GOT3 (cell line): ENCODE measurements at places on chromosomes 16 and 17.

DNA sequence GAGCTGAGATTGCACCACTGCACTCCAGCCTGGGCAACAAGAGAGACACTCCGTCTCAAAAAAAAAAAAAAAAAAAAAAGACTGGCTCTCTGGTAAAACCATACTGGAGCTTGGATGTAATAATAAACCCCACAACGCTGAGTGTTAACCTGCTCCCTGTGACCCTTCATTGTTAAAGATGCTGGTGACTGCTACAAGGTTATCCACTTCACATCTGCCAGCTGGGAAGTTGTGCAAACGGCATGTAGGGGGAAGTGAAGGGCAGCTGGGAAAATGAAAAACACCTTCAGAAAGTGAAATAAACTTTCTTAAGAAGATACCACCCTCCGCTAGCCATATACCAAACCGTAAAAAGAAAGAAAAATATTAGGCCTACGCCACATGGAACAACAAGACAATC is 131.0 kb upstream of the NUDT7 start:
- DNase-seq: no peak

DNA sequence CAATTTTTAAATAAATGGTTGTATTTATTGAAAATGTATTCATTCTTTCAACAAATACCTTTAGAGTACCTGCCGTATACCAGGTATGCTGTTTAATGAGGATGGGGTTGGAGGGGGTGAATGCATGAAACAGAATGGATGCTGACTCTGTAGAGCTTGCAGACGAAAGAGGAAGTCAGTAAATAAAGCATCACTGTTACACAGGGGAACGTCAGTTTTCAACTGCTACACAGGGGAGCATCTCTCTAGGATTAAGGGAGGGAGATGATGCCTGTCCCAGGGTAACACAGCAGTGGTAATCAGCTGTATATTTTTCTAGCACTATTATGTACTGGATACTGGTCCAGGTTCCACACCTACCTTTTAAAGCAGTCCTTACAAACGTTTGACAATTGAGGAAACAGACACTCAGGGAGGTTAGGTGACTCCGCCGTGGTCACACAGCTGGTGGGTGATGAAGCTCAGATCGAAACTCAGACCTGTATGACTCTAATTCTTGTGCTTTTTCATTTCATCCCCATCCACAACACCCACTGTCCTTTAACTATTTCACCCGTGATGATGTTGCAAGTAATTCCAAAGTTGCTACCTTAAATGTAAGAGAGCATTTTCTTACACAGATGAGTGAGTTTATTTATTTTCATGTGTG is 452.1 kb upstream of the HSBP1 start:
- DNase-seq: no peak

- no peak for DNase-seq
These were observed 651 bp upstream of the EIF1 start for GRCh38 chr17:41687828-41688640.

- no peak for DNase-seq
These were observed 1.6 kb downstream of the GALNS start for GRCh38 chr16:88855176-88855575.

- DNase-seq: no peak
These were observed 223.0 kb downstream of the BCAS3 start for GRCh38 chr17:60900688-60901087.

DNA sequence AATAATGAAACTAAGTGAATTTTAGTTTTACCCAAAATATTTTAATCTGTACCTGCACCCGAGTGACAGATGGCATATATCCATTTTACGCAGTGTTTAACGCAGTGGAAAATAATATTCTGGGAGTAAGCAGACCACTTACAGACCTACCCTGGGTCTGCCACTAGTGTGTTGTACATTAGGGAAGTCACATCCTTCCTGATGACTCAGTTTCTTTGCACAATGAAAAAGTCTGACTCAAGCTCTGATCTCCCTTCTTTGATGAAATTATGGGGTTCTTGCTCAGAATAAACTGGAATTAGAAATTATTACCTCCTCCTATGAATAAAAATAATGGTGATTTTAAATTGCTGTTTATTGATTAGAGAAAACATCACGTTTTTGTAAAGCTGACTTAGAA is 123.2 kb upstream of the AXIN2 start:
- no peak for DNase-seq

GRCh38 chr17:43403846-43404245 is 5.1 kb downstream of the ARL4D start:
- no peak for DNase-seq

- no peak for DNase-seq
These were observed 4.7 kb downstream of the ZACN start for GRCh38 chr17:76083536-76084182.
